ENCODE measurements at places on chromosomes 13 and 19.
A peak's percentile ranks its signal among the peaks of the same experiment; 100 is the strongest.

GRCh38 chr19:39388657-39389056 is 2.2 kb downstream of the PAF1 start:
- DNase-seq: no peak

GRCh38 chr19:38291855-38292254 is 12.2 kb upstream of the C19orf33 start:
- no peak for DNase-seq

- DNase-seq: peak; percentile 96
Observed at GRCh38 chr19:3572132-3572854, 451 bp upstream of the HMG20B start.

- no peak for DNase-seq
Observed at GRCh38 chr19:14555918-14556661, 15.8 kb downstream of the NDUFB7 start.

GRCh38 chr19:4512070-4512469 is 6.2 kb downstream of the PLIN4 start:
- no peak for DNase-seq

- DNase-seq: no peak
Observed at GRCh38 chr13:97810152-97810551, 143.3 kb upstream of the IPO5 start.

DNA sequence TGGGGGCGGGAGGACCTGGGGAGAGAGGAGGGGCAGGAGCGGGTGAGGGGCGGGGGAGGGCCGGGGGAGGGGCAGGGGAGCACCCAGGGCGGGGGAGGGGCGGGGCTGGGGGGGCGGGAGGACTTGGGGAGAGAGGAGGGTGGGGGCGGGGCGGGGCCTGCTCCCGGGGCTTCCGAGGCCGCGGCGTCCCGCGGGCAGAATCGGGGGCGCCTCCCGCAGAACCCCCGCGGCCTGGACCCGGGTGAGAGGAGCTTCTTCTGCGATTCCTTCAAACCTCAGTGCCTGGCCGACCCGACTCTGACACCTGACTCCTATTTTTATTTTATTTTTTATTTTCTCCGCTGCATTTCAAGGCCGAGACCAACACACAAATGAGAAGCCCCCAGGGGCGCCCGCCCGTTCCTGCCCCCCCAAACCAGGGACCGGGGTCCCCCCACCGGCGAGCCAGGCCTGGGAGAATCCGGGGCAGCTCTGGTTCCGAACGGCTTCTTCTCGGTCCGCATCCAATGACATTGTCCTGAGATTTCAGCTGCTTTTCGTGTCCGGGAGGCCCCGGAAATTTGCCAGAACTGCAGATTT is 470 bp upstream of the GRTP1 start:
- no peak for DNase-seq

DNA sequence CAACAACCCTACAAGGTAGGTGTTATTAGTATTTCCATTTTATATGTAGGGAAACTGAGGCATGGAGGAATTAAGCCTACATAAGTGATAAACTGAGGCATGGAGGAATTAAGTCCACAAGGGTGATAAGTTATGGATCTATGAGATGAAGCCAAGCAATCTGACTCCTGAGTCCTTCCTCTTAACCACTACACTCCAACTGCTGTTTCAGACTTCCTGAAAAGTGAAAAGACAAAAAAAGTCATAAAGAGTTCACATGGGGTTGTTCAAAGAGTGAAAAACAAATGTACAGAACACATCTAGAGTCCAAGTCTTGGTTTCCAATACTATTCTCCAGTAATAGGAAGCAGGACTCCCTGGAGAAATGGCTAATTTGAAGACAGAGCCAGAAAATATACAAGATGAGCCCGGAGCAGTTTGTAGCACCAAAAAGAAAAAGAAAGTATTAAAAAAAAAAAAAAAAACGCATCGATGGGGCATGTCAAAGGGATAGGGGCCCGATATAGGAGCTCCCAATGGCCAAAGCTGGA is 12.1 kb downstream of the CRYL1 start:
- no peak for DNase-seq

GRCh38 chr13:99653526-99653925 is 152.3 kb downstream of the TM9SF2 start:
- no peak for DNase-seq

DNA sequence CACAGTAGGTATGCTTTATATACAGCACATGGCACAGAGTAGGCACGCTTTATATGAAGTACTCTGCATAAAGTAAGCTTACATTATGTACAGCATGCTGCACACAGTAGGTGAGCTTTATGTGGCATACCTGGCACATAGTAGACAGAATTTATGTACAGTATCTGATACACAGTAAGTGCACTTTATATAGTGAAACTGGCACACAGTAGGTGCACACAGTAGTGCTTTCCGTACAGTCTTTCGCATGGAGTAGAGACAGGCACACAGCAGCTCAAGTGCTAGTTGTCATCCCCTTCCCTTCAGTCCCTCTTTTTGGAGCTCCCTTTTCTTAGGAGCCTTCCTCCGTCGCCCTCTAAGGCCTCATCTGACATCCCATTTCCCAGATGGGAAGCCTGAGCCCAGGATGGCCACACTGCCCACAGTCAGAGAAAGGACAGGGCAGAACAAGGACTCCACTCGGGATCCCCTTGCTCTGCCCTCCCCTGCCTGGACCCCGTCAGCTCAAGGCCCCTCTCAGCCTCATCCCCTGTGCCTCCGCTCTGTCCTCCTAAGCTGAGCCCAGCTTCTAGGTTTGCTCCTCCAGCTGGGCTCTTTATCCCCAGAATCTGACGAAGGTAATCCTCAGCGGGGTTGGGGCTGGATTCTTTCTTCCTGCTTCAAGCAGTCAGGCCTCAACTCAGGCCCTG is 852 bp upstream of the CYP4F12 start:
- DNase-seq: no peak

- no peak for DNase-seq
Observed at GRCh38 chr19:11475861-11476260, 5.0 kb downstream of the ELAVL3 start.

DNA sequence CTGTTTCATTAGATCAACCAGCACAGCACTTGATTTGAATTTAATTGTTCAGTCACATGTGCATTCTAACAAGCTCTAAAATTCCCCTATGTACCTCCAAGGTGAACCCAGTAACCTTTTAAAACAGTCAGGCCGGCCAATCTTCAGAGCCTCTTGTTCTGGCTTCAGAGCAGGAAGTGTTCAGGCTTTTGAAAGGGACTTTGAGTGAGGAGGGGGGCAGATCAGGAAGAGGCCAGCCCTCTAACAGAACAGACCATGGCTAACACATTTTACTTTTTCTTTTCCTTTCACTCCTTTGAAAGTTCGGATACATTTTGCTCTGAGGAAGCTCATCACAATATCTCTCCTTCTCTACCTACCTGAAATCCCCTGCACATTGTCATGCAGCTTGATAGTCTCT is 390.3 kb downstream of the TBC1D4 start:
- DNase-seq: no peak

- DNase-seq: no peak
Observed at GRCh38 chr19:290372-291005, 714 bp downstream of the PLPP2 start.

- DNase-seq: no peak
Observed at GRCh38 chr13:52793515-52794061, 54.0 kb upstream of the CNMD start.

- peak; percentile 69 for DNase-seq
Observed at GRCh38 chr19:38617764-38618589, at the start of gene MAP4K1. Gene MAP4K1 (minus strand): TSS chr19:38617953. CDS start chr19:38617895, 58 bp downstream.

DNA sequence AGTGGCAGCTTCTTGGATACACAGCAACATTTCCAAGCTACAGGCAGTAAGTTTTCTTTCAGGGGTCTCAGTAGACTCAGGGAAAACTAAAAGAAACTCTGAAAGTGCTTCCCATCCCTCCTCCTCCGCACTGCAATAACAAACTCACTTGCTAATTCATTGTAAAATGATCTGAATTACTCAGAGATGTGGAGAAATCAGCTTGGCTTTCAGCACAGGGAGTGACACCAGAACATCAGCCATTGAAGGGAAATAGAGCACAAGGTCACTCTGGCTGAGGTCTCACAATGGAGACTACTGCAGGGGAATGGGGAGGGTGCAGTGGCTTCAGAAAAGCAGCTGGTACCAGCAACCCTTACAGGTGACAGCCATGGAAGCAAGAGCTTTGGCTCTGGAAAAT is 137.3 kb upstream of the SERP2 start:
- no peak for DNase-seq

DNA sequence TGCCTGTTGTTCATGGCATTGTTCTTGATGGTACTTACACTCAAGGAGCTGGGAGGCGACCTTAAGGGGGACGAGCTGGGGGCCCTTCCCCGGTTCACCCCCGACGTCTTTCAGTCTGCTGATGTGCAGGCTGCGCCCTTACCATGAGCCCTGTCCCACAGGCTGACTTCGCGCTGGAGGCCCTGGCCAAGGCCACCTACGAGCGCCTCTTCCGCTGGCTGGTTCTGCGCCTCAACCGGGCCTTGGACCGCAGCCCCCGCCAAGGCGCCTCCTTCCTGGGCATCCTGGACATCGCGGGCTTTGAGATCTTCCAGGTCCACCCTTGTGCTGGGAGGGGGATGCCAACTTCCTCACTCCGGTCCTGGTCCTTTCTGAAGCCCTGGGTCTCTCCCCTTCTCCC is 45.4 kb downstream of the MYH14 start:
- DNase-seq: no peak

- no peak for DNase-seq
Observed at GRCh38 chr19:40335855-40336600, 12.2 kb downstream of the C19orf47 start.

- no peak for DNase-seq
Observed at GRCh38 chr19:56108447-56109195, 12.5 kb downstream of the ZNF787 start.

DNA sequence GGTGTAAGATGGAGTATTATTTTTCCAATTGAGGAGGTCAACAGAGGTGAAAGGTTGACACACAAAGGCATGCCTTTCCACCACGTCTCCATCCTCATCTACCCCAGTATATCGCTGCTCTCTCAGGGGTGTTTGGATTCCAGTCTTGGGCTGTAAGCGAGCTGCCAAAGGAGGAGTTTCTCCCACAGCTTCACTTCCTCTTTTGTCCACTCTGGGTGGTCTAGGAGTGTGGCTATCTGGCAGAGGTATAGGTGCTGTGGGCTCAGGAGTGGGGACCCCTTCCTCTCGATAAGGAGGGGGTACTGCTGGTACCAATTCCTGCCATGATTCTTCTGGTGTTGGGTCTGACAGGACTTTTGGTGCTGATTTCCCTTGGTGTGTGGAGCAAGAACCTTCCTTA is 39.4 kb downstream of the ZNF846 start:
- DNase-seq: no peak

DNA sequence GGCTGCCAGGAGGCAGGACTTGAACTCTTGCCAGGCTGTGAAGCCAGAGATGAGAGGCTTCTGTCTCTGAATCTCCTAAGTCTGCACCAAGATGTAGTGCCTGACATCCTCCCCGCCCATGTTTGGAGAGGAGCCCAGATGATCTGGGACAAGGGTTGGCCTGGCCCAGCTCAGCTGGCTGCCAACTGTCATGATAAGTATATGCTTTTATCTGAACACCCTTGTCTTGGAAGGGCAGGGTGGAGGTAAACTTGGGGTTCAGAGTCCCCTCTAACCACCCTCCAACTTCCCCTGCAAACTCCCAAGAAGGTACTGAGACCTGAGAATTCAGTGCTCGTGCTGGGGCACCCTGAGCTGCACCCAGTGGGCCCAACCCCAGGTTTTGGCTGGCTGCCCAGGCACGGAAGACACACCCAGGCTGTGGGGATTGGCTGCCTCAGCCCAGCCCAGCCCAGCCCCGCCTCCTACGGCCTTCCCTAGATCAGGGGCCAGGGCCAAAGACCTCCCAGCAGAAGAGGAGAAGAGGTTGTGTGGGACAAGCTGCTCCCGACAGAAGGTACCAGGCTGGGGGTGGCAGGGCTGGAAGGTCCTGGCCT is at the start of gene CYP4F12:
TSS of gene CYP4F12 (plus strand) at position 508 of the 596 bp plus-strand sequence. CDS start 443 bp downstream, outside the sequence.
- DNase-seq: no peak

- no peak for DNase-seq
Observed at GRCh38 chr13:50122455-50122854, 107.2 kb downstream of the KCNRG start.

DNA sequence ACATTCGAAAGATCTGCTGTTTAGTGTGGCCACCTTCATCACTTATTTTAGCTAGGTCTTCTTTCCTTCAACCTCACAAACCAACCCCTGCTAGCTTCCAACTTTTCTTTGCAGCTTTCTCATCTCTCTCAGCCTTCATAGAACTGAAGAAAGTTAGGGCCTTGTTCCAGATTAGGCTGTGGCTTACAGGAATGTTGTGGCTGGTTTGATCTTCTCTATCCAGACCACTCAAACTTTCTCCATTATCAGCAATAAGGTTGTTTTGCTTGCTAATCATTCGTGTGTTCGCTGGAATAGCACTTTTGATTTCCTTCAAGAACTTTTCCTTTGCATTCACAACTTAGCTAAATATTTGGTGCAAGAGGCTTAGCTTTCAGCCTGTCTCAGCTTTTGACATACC is 44.7 kb downstream of the CARS2 start:
- DNase-seq: no peak

DNA sequence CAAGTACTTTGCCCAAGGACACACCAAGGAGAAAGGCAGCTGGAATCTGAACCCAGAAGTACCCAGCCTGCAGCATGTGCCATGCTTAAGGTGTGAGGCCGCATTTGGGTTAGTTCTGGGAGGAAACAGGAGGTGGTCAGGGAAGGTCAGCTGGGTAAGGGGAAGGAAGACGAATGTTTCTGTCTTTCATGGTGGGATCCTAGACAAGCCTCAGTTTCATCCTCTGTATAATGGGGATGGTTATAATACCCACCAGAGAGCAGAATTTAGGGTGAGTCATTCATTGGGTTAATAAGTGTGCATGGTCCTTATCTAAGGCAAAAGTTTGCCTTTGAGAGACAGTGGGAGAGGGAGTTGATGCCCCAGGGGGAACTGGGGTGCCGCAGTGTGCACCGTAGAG is 3.6 kb downstream of the CCDC61 start:
- no peak for DNase-seq

- DNase-seq: no peak
Observed at GRCh38 chr19:46859637-46860124, 1.1 kb upstream of the ARHGAP35 start.

- no peak for DNase-seq
Observed at GRCh38 chr13:25136880-25137787, 35.0 kb downstream of the AMER2 start.

DNA sequence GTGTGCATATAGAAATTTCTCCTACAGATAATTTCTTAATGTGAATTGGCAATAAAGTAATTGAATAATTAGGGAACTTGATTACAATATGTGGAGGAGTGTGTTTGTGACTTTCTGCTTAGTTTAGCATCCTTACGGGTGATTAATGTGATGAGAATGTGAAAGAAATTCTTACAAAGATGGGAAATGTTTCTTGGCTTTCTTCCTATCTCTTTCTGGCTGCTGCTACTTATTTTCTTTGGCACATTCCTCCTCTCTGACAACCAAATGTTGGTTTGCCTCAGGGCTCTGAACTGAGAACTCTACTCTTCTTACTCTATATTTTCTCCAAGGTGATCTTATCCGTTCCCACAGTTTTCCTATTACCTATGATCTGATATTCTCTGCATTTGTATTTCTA is 300.1 kb downstream of the TBC1D4 start:
- DNase-seq: no peak

- no peak for DNase-seq
Observed at GRCh38 chr13:35534343-35534742, 57.9 kb upstream of the MAB21L1 start.

- no peak for DNase-seq
Observed at GRCh38 chr13:97005625-97006262, 11.5 kb upstream of the OXGR1 start.

All from GM18507 (cell line).